ENCODE measurements at places on chromosomes 1 and 21.

GRCh38 chr1:110928904-110929303 lies 34.8 kb downstream of the LRIF1 start:
- no peak for DNase-seq

DNA sequence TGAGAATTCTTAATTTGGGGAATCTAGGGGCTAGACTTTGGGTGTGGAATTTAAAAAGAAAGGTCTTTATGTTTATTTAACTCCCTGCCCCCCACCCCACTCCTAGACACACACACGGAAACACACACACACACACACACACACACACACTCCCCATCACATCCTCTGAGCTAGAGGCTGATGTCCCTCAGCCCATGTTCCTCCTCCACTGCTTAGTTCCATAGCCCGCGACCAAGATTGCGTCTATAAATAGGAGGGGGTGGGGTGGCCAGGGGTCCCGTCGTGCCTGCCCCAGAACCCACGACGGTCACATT lies 655 bp upstream of the KIRREL1 start:
- peak; percentile 13 for DNase-seq

DNA sequence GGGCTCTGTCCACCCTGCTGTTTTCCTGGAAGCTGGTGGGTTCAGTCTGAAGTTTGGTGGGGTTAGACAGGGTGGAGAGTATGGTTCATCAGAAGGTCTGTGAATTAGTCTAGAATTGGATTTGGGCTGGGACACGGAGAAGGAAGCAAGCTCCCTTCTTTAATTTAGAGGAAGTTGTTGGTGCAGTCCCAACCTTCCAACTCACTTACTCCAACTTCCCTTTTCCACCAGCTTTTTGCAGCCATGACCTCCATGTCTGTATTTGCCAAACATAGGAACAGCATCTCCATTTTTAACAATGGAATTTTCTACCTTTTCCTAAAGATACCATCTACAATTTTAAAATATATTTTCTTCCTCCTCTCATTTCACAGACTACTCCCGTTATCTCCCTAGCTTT lies 28.5 kb upstream of the PRELP start:
- DNase-seq = no peak

DNA sequence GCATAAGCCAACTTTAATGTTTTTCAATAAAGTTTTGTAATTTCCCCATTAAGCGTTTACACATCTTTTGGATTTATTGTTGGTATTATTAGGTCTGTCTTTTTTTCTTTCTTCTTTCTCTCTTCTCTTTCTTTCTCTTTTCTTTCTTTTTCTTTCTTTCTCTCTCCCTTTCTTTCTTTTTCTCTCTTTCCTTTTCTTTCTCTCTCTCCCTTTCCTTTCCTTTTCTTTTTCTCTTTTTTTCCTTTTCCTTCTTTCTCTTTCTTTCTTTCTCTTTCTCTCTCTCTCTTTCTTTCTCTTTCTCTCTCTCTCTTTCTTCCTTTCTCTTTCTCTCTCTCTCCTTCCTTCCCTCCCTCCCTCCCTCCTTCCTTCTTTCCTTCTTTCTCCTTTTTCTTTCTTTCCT lies 31.3 kb downstream of the ERRFI1 start:
- no peak for DNase-seq

- no peak for DNase-seq
These were observed 49.2 kb upstream of the NFASC start for GRCh38 chr1:204821476-204821875.

- DNase-seq = no peak
These were observed 20.4 kb downstream of the CSDE1 start for GRCh38 chr1:114737314-114737849.

DNA sequence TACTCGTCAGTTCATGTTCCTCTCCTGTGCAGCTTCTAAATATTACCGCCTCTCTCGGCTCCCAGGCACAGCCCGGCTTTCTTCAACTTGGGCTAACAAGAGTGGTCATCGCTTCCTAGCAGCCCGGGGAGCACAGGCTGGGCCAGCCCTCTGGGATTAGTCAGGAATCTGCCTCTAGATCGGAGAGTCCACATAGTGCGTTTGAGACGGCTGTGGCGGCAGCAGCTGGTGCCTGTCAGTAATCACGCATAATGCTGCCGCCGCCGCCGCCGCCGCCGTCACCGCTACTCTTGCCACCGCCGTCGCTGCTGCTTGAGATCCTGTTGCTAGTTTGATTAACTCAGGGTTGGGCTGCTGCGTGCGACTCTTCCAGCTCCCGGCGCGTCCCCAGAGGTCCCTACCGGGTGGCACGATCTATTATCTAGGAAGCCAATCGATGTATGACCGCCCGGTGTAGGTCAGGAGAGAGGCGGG lies at the start of gene RXRG:
RXRG (minus strand) TSS at position 230 of the 474 bp plus-strand sequence. CDS start 233 bp downstream, outside the sequence.
- DNase-seq = peak; percentile 56

DNA sequence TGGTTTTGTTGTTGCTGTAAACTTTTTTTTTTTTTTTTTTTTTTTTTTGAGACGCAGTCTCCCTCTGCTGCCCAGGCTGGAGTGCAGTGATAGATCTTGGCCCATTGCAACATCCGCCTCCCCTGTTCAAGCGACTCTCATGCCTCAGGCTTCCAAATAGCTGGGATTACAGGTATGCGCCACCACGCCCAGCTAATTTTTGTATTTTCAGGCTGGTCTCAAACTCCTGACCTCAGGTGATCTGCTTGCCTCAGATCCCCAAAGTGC lies 78.9 kb upstream of the SLC45A1 start:
- DNase-seq = no peak

DNA sequence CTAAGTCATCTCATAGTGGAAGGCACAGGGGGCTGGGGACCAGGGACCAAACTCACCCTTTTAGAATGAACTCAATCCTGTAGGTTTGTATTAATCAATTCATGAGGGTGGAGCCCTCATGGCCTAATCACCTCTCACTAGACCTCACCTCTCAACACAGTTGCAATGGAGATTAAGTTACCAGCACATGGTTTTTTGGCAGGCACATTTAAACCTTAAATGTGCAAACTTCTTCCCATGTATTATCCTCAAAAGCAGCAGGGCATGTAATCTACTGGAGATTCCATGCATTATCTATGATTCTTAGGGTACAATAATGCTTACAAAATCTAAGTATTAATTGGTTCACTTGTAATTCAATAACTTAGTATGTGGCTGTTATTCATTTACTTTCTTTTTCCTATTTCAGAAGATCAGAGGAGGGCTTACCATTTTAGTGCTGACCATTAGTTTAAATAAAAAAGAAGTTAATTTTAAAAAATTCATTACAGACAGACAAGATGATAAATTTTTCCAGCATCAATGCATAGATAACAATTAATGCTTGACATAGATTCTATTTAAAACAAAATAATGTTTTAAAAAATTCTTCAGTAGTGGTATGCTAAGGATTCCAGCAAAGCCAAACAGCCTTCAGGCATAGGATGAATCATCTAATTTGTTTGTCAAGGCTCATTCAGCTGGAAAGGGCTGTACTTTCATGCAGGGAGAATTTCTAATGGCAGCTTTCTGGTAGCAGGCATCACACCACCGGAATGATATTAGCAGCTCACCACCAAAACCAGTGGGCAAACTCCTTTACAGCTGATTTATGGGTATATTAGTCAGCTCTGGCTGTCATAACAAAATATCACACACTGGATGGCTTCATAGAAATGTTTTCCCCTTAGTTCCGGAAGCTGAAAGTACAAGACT lies 124.6 kb upstream of the ZNF648 start:
- DNase-seq = no peak

GRCh38 chr1:247269133-247269532 lies 13.3 kb downstream of the VN1R5 start:
- no peak for DNase-seq

DNA sequence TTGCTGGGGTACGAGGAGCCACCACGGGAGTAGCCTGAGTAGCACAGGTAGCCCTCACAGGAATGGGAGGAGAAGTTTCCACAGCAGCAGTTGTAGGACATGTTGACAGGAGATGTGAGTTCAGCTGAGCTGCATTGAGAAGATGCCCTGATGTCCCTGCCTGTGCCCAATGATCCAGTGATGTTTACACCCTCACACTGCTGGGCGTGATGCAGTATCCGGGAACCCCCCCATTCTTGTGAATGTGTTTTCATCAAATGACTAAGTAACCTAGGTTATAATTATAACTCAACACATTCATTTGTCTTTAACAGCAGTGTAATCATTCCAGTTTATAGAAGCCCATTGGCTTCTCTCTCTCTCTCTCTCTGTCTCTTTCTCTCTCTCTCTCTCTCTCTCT lies at the start of gene KRTAP23-1:
KRTAP23-1 (minus strand) TSS at position 101 of the 400 bp plus-strand sequence; CDS start at position 101, 0 bp downstream.
- DNase-seq = no peak

DNA sequence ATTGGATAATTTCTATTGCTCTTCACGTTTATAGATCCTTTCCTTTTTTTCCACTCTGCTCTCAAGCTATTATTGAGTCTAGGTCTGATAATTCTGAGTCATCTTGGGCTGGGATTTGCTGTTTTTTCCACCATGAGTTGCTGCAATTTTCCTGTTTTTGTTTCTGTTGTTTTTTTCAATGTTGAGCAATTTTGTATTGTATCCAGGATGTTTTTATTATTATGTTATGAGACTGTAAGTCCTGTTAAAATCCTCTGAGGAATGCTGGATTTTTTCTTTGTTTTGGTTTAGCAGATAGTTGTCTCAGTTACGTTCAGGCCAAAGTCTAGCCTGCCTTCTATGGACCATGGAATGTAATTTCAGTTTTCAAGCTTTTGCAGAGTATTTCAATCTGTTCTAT lies 13.0 kb upstream of the SLC35A3 start:
- DNase-seq = no peak

DNA sequence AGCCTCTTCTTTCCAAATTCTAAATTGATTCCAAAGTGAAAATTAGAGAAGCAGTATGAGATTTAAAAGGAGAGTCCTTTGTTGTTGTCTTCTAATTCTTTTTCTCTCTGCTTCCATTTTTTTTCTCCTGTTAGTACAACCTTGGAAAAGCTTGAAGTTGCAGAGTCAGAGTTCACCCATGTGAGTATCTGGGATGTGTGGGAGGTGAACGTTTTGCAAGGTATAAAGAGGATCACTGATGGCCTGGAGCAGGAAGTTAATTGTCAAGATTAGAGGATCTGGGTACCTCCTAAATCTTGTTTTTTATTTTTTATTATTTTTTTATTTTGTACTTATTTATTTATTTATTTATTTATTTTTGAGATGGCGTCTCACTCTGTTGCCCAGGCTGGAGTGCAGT lies 7.7 kb upstream of the PSMD4 start:
- DNase-seq = no peak

DNA sequence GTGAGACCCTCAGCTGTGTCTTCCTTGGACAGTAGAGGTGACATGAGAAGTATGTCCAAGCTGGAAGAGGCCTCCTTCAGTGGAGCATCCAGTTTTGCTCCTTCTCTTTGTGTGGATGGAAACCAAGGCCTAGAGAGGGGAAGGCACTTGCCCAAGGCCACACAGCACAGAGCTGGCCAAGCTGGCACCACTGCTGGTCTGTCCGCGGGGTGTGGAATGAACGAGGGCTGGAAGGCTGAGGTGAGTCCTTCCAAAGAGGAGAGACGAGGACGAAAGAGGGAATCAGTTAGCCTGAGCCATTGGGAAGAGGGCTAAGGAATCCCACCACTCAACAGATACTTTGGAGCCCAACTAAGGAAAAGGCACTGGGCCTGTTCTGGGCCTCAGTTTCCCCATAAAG lies 27.8 kb upstream of the SELENON start:
- no peak for DNase-seq

DNA sequence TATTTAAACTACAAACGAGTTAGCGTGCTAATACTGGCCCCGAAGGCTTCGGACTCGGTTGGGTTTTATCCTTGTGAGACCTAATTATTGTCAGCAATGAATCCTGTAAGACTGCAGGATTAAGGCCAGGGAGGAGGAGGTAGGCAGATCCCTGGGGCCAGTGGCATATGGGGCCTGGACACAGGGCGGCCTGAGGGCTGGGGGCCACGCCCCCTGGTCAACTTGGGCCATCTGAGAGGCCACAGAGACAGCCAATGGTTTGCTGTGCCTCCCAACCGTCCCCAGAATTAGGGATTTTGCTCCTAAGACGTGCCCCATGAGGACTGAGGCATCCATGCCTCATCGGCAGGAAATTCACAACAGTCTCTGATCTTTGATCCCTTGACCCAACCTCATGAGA lies 31.1 kb upstream of the DISP3 start:
- no peak for DNase-seq

DNA sequence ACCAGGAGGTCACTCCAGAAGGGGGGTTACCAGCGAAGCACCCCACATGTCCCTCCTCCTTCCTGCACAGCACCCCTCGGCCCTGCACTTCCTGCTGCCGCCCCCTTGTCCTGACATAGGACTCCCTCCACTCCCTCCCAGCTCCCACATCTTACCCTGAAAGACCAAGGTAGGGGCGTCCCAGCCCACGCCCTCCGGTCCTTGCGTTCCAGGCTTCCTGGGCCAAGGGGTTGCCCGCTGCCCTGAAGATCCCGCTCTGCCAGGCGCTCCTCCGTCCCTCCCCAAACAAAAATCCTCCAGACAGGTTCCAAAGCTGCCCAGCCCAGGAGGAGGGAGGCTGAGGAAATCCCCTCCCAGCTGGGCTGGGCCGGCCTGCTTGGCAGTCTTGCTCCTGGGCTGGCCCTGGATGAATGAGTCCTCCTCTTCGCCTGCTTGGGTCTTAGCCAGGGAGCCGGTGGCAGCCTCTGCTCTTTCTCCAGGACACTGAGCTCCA lies at the start of gene RHBDL2:
RHBDL2 (minus strand) TSS at position 304 of the 493 bp plus-strand sequence. CDS start 22,618 bp downstream, outside the sequence.
- no peak for DNase-seq

- no peak for DNase-seq
These were observed 679.4 kb upstream of the USP24 start for GRCh38 chr1:55894521-55894920.

DNA sequence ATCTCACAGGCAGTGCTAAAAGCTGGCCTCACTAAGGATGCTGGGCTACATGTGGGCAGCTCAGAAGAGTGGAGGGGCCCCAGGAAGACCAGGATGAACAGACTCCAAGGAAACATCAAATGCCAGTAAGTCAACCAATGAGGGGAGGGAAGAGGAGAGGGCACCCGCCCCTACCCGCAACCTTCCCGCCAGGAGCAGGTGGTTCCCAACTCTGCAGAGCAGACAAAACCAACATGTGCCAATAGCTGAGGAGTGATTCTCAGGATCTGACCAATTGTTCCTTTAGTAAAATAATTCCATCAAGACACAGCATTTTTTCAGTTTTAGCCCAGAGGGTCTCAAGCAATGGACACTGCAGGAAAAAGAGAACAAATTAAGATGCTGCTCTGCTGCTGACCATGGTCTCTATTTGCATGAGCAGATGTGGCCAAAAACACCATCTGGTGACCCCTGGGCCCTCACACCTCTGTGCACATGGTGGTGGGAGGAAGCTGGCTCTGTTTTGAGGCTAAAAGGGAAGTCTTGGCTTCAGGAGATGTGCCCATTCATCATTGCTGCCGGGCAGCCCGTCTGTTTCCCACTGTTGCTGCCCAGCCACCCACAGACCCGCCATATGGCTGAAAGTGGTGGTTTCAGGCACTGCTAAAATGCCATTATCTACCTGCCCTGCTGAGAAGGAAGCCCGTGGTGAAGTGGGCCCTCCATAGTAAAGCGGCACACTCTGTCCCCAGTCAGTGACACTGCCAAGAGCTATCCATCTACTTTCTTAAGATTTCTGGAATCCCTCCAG lies 231.8 kb downstream of the KCNH1 start:
- no peak for DNase-seq

GRCh38 chr1:243849421-243850201 lies 432 bp downstream of the AKT3 start:
- peak; percentile 74 for DNase-seq

- no peak for DNase-seq
These were observed 102.4 kb downstream of the BRINP2 start for GRCh38 chr1:177273141-177273540.

Data from activated CD4-positive, alpha-beta T cell treated with anti-CD3 and anti-CD28 coated beads for 36 hours (primary cell).